ENCODE measurements at places on chromosomes 7 and 10.

DNA sequence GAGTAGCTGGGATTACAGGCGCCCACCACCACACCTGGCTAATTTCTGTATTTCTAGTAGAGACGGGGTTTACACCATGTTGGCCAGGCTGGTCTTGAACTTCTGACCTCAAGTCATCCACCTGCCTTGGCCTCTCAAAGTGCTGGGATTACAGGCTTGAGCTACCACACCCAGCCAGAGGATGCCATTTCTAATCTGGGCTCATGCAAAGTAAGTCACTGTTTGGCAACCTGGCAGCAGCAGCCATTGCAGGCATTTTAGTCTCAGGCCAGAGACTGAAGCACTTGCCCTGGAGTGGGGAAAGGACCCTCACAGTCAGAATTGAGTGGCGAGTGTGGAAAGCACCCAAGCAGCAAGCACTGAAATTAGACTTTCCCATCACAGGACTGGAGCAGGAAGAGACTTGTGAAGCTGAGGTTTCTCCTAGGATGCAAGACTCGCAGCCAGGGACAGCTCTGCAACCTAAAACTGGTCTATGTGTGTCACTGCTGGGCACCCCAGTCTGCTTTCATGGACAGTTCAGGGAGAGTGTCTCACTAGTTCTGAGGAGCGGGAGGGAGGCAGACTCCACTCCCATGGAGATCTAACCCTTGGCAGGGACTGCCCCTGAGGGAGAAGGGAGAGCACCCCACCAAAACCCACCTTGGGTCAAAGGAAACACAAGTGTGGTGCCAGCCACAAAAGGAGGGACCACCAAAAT lies 27.6 kb downstream of the SNX13 start:
- no peak for DNase-seq

GRCh38 chr10:94524711-94525110 lies 20.9 kb upstream of the HELLS start:
- no peak for DNase-seq

- DNase-seq = no peak
Observed at GRCh38 chr10:50585921-50586739, 37.6 kb downstream of the SGMS1 start.

- no peak for DNase-seq
Observed at GRCh38 chr7:112336936-112337576, 113.2 kb upstream of the IFRD1 start.

DNA sequence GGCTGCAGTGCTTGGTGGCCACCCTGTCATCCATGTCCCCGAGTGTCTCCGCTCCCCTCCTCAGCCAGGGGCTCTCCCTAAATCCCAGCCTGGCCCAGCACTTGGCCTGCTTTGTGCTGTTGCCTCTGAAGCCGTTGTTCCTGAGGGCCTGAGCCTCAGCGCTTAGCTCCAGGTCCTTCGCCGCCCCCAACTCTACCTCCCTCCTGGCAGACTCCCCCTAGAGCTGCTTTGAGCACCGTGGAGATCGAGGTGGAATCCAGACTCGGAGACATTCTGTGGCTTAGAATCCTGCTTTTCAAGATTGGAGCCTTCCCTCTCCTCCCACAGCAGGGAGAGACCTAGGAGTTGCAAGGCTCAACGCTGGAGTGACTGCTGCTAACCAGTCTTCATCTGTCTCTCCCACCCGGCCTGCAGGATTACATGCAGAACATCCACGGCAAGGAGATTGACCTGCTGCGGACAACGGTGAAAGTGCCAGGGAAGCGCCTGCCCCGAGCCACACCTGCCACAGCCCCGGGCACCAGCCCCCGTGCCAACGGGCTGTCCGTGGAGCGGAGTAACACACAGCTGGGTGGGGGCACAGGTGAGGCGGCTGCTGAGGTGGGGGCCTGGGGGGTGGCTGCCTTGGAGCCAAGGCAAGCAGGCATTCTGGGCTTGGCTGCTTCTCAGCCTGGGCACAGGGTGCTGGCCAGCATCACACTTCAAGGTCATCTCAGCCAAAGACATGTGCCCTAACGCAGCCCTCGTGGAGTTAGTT lies 33.3 kb downstream of the GBX1 start:
- no peak for DNase-seq

Data from amniotic stem cell (primary cell).